Stimulated activated CD4-positive, alpha-beta T cell treated with anti-CD3 and anti-CD28 coated beads, Interleukin-15, amount 100 ng/mL, for 24 hours (primary cell): ENCODE measurements at places on chromosomes 13 and 19.

DNA sequence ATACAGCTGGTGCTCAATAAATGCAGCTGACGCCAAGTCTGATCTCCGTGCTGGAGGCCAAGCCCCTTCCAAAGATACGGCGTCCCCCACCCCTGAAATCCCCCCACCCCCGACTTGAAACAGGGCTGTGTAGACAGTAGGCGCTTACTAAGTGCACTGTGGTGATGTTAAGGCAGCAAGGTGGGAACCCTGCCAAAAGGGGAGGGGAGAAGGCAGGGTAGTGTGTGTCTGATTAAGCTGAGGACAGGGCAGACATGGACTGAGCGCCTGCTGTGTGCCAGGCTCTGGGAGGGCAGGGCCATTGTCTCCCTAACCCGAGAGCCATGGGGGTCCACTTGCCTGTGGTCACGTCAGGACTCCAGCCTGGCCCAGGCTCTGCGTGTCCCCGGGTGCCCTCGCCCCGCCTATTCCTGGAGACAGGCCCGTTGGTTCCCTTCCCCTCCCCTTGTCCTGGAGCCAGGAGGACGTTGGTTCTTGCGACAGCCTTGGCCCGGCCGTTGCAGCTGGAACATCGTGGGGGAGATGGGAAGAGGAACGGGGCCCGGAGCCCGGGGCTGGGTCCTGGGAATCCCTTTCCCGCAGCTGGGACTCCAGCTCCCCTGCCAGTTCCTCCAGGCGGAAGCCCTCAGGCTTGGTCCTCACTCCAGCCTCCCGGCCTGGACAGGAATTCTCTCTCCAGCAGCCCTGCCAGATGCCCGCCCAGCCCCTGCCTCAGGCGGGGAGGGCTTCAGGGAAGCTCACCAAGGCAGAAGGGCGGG lies 1.7 kb upstream of the ELANE start:
- DNase-seq: no peak

DNA sequence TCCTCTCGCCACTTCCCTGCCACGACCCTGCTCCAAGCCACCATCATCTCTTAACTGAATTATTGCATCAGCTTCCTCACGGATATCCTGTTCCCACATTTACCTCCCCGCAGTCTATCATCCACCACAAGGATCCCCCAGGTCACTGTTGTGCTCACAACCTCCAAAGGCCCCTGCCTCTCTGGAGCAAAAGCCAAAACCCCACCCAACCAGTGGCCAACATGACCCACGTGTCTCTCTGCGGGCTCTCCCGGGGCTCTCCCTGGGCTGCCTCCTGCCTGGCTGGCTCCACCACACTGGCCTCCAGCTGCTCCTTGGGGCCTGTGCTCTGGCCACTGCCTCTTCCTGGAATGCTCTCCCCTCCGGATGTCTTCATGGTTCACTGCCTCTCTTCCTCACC lies 809.3 kb downstream of the UQCRFS1 start:
- no peak for DNase-seq

GRCh38 chr13:29101409-29101808 lies 281.3 kb downstream of the MTUS2 start:
- no peak for DNase-seq

DNA sequence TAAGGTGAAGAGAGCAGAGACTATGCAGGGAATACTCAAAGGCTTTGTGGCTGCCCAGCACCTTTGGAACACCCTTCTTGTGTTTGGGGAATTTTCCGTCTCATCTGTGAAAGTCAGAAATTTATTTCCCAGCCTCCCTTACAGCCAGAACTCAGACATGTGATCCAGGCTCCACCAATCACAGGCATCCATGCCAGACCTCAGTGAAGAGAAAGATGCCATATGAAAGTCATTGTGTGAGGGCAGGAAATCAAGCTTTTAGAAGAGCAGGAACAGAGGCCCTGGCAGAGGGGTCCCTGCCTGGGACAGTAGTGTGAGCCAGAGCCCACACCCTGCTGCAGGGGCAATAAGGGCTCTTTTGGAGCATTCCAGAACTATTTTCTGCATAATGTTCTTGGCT lies 12.1 kb downstream of the CCDC70 start:
- no peak for DNase-seq

- no peak for DNase-seq
These were observed 6.8 kb downstream of the FUT6 start for GRCh38 chr19:5832527-5833216.

DNA sequence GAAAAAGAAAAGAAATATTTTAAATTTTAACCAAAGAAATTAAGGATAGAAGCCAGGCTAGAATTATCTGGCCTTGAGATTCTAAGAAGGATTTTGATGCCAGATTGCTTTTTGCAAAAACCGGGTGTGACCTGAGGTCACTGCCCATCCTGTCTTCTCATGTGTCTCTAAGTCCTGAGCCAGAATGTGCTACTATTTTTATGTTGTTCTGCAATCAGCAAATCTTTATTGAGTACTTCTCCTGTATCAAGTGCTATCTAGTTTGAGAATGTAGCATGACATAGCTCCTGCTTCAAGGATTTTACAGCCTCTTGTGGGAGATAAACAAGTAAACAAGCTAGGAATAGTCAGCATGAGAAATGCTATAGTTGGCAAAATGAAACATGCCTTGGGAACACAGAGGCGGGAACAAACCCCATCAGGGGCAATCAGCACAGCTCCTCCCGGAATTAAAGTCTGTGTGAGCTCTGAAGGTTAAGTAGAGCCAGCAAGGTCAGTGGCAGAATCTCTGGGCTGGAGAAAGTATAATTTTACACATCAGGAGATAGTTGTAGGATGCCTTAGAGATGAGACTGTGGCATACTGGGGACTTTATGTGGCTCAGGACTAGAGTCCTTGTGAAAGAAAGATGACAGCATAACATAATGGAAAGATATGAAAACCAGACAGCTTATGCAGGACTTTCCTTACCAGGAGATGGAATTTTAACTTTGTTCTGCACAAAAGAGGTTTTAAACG lies 899.5 kb upstream of the SLC10A2 start:
- no peak for DNase-seq

DNA sequence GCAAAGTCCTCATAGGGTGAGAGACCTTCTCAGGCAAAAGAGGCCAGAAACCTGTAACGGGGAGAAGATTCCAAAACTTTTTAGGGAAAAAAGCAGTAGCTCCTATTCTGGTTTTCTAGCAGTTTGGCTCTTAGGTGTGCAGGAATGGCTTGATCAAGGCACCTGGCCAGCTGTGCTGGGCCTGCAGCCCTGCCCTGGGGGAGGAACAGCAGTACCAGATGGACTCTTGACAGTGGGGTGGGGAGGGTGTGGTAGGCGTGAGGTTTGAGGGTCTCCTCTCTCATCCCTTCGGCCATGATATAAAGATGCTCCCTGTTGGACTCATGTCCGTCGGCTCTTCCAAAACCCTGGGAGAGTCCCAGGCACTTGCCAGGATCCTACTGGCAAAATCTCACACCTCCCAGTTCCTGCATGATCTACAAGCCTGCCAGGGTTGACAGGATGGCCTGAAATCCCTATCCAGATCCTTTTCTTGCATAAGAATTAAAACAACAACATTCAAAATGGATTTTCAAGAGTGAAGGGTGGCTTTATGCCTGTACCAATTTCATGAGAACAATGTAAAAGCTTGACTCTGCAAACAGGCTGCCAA lies 120.4 kb downstream of the IER2 start:
- no peak for DNase-seq

DNA sequence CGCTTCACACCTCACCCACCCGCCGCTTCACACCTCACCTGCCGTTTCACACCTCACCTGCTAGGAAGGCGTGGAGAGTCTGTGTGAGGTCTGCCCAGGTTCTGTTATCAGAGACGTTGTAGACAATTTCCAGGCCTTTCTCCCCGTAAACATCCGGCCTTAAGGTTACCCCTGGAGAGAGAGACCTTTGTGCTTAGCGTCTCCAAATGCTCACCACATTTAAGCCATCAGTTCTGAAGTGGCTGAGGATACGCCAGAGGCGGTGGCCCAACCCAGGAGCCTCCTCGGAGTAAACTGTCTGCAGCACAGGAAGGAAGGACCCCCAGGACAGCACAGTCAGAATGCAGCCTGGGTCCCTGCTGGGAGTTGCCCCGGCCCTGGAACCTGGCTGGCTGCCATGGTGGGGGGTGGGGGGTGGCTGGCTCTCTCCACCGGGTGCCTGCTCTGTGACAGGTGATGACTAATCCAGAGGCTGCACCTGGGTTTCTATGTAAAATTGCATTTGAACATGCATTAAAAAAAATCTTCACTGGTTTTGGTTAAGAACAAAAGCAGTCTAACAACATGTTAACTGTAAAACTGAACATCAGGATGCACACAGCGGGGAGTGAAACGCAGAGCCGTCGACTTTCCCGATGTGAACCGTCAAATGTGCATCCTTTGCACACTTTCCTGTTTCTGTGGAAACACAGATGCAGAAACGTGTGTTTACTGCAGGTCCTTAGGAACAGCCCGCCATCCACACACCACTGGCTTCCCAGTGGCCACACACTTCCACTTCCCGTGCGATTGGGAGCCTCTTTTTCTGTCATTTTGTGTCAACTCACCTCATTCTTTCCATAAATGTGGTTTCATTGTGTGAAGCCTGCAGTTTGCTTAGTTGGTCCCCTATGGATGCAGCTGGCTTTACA lies 4.5 kb downstream of the ATP4B start:
- no peak for DNase-seq

GRCh38 chr13:21638319-21639282 lies 32.3 kb upstream of the FGF9 start:
- peak; percentile 21 for DNase-seq

DNA sequence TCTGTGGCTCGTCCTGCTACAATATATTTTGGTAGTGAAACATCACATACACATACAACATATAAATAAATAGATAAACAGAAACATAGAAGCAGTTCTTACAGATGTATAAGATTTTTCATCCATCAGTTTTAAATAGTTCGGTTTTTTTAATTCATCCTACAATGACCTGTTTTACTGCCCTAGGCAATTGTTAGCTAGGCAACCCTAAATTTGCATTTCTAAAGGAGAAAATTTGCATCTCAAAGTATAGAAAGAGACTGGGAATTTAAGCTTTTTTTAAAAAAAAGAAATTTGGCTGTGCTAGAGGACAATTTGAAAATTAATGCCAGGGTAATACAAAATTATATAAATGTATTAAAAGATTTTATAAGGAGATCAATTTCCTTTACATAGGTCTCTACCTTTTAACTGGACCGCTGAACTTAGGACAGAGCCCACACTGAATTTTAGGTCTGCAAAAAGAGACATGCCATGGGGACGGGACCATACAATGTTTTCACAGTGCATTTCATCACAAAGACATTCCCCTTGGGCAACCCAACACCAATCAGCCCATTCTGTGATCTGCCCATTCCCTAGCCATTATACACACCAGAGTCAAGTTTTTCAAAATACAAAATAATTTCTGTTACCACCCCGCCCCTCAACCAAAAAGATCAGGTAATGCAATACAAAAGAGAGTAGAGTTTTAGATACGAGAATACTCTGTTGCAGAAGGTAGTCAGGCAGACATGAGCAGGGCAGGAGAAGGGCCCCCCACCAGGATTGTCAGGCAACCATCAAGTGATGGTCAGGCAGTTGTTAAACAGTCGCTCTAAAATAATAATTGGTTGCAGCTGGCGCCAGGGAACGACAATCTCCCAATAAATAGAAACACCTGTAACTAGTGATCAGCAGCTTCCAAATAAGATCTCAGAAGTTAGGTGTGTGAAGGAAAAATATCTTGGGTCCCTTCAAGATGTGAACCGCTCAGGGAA lies 299.7 kb upstream of the SGCG start:
- no peak for DNase-seq

DNA sequence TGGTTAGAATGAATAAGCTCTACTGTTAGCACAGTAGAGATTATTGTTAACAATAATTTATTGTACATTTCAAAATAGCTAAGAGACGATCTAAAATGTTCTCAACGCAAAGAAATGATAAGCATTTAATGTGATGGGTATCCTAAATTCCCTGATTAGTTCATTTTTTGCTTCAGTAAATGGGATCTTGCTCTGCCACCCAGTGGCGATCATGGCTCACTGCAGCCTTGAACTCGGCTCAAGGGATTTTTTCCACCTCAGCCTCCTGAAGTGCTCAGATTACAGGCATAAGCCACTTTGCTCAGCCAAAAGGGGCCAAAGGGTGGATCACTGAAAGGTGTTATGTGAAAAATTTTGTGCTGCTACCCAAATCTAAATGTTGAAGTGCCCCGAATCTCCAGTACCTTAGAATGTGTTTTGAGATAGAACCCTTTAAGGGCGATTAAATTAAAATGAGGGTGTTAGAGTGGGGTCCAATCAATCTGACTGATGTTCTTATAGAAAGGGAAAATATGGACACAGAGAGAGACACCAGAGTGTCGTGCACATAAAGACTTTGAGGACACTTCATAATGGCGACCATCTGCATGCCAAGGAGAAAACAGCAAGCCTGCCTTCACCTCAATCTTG lies 31.5 kb upstream of the ZNF766 start:
- DNase-seq: peak; percentile 62
